ENCODE measurements at places on chromosomes 3 and 15.

DNA sequence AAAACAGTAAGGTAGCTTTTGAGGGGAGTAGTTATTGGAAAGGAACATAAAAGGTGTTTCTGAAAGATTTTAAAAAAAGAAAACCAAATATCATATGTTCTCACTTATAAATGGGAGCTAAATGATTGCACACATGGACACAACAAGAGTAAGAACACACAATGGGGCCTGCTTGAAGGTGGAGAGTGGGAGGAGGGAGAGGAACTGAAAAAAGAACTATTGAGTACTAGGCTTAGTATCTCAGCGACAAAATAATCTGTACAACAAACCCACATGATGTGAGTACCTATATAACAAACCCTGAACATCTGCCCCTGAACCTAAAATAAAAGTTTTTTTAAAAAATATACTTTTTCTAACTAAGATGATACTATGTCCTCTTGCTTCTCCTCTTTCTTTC lies 138.3 kb downstream of the CGGBP1 start:
- no peak for DNase-seq

DNA sequence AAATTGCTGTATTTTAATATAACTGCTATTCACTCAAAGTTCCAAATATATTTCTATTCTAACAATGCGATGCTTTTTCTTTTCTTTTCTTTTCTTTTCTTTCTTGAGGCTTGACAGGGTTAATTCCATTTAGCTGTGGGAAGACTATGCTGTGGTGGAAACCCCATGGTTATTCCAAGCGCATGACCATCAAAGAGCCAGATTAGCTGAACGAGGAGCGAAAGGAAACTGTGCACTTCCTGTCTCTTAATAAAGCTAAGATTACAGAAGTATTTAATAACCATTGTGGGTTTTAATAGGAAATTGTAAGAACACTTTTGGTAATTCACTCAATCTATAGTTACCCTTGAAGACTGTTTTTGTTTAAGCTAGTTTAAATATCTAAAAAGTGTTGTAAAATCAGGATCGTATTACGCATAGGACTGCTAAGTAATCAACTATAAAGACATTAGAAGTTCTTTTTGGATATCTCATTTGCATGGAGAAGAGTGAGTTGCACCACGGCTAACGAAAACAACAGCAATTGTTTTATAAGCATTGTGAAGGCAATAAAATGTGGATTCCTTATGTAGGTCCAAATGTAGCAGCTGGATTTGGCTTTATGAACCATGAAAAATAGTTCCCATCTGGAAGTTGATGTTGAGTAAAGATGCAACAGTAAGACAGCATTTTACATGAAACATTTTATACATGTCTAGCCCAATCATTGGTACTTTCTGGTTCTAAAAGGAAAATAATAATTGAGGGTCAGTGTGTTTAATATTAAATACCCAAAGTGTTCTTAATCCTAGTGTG lies 105.4 kb downstream of the ZIC1 start:
- no peak for DNase-seq

DNA sequence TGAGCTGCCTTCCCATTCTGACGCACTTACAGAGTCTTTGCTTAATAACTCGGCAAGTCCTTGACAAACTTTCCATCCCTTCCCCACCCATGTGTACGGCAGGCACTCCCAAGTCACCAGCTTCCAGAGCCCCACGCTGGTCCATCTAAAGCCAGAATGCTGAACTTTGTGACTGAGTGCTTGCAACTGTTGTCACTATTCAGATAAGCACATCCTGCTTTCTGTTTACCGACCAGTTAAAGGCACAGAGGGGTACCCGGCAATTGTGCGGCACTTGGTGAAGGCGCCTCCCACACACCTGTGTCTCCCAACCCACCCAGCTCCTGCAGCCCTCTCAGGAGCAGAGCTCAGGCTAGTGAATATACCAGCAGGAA lies 430.6 kb downstream of the FOXP1 start:
- DNase-seq: no peak

DNA sequence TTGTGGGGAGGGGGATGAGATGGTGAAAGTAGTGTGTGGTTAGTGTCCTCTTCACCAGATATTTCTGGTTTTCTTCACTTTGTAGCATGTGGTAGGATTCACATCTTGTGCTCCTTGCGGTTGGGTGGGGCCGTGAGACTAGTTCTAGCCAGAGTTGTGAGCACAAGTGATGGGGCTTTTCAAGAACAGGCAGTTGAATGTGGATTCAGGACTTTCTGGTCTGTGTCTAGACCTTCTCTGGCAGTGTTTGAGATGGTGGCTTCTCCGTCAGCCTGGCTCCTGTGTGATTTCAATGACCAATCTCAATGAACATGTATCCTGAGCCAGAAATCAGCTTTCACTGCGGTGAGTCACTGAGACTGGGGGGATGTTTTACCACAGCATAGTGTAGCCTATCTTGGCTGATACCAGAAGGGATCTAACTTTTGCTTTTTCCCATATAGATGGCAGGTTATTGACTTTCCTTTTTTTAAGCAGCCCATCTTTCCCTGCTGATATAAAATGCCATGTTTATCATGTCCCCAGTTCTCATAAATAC lies 82.6 kb downstream of the RPLP1 start:
- DNase-seq: no peak

DNA sequence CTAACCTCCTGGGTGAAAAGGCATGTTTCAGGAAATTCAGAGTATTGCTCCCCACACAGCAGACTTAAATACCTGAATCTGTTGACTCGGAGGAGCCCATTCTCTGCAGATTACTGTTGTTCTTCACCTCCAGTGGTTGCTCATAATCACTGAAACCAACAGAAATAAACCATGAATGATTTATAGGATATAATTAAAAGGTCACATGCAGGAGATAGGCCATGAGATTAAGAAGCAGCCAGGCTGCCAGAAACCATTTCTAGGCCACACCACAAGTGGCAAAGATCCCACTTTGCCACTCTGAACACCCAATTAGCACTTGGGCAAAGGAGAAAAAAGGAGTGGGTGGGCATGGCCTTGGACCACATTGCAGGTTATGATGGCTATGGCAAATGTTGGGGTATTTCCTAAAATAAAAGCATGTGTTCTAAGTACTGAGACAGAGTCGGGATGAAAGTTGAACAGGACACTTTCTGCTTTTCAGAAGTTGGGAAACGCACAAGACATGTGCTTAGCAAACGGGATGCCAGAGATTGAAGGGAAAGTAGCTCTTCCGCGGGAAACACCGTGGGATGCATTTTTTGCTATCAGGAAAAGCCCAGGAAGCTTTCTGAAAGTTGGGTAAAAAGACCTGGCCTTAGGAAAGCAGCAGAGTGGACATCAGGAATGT lies 1.5 kb downstream of the CDC25A start:
- DNase-seq: no peak

- DNase-seq: no peak
Measured at GRCh38 chr3:159821736-159822135, 166.9 kb upstream of the IL12A start.

DNA sequence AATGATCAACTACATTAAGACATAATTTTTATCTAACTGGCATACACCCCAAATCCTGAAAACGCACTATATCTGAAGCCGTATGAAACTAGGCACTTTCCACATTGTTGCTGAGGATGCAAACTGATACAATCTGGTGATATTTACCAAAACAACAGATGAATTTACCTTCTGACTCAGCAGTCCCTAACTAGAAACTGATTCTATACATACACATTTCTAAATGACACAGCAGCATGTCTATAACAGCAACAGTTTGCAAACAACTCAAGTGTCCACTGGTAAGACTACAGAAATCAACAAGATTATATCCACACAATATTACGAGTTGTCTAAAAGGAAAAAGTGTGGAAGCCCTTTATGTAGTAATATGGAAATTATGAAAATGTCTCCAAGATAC lies 22.9 kb downstream of the SECISBP2L start:
- DNase-seq: no peak

GRCh38 chr3:7800006-7800780 lies 701.4 kb upstream of the LMCD1 start:
- DNase-seq: no peak

GRCh38 chr3:170761103-170761502 lies 108.9 kb downstream of the RPL22L1 start:
- DNase-seq: no peak

DNA sequence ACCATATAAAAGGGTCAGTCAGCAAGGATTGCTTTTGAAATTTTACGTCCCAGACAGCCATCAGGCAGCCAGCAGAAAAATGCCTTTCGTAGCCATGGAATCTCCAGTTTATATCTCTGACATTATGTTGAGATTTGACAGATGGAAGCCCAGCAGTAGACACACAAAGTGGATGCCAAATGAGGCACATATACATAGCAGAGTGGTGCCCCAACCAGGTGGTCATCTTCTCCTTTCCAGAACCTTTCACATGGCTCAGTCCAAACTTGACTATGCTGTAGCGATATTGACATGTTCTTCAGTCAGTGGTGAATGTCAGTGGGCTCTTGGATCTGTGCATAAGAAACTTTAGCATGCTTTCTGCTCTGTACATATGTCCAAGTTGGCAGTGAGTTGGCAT lies 123.3 kb upstream of the GBE1 start:
- DNase-seq: no peak

GRCh38 chr3:132753946-132754345 lies 31.7 kb upstream of the NPHP3 start:
- no peak for DNase-seq

- no peak for DNase-seq
Measured at GRCh38 chr3:66402596-66403290, 98.1 kb downstream of the LRIG1 start.

- no peak for DNase-seq
Measured at GRCh38 chr15:66957431-66957720, 108.0 kb upstream of the SMAD3 start.

- no peak for DNase-seq
Measured at GRCh38 chr3:37400945-37401344, 226.6 kb upstream of the LRRFIP2 start.

DNA sequence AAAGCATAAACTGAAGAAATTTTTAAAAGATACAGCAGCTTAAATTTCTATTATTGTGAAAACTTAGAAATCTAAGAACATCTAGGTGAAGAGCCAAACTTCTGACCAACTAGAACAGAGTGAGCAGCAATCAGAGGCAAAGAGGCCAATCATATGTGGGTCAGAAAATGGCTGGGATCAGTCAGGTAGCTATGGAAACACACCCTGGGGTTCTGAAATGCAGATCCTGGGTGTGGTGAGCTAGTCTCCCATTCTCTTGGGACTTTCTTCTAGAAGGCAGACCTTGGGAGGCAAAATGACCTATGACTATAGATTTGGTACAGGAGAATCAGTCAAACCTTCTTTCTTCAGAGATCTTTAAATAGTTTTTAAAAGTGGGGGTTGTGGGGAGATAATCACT lies 385.8 kb downstream of the TBC1D5 start:
- DNase-seq: no peak

DNA sequence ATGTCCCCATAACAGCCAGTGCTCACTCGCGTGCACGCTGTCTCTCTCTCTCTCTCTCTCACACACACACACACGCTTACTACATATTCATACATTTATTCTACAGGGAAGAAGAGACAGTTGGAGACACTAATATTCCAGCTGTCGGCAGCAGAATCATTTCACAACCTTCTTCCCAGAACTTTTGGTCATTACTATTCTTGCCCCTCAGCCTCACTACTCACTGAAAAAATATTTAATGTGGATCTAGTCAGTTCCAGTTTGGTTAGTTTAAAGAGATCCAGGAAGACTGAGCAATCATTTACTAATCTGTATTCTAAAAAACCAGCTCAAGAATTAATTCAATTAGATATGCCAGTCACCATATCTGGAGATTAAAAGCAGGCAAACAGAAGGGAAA lies 394.9 kb downstream of the PTPRG start:
- no peak for DNase-seq

GRCh38 chr15:47824147-47824546 lies 106.8 kb downstream of the SEMA6D start:
- DNase-seq: no peak

DNA sequence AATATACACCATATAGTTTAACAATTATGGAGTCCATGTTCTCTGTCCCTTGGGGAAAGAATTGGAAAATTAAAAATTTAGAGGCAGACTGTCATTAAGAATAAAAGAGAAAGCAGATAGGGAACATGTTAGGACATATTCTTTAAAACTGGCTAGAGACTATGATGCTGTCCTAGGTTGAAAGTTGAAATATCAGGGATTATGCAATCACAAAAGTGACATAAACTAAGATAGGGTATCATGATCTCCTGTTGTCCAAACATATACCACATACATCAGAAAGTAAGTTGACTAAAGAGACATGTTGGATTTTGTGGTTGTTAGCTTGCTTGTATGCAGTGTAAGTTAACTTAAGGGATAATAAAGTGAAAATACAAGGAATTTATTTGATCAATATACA lies 9.9 kb upstream of the EID1 start:
- DNase-seq: no peak

- no peak for DNase-seq
Measured at GRCh38 chr15:82570721-82571508, 30.7 kb upstream of the RPS17 start.

GRCh38 chr3:169090559-169090958 lies 573.0 kb downstream of the MECOM start:
- DNase-seq: no peak

DNA sequence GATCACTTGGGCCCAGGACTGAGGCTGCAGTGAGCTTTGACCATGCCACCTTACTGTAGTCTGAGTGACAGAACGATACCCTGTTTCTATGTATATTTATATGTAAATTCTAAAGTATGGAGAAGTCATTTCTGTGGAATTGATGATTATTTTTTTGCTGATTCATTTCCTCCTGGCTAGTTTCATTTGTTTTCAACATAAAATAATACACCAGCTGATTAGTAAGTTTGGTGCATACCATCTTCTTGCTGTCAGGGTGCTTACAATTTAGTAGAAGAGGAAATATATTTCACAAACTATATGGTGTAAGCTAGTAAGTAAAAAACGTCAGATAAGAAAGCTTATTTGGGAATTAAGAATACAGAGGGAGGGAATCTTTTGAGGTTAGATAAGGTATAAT lies 36.0 kb downstream of the SLC25A26 start:
- no peak for DNase-seq

DNA sequence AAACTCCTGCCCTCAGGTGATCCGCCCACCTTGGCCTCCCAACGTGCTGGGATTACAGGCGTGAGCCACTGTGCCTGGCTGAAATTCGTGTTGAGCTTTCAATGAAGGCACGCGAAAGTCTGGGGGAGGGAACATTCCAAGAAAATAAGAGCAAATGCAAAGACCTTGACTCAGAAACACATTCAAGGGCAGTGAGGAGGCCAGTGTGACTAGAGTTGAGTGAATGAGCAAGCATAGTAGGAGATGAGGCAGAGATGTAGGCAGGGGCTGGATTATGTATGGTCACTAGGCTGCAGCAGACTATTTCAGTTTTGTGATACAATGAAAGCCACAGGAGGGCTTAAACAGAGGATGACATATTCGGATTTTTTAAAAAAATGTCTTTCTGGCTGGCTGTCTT lies 67.0 kb downstream of the SCN11A start:
- DNase-seq: no peak

GRCh38 chr15:80494351-80494751 lies 90.2 kb downstream of the ARNT2 start:
- no peak for DNase-seq

- DNase-seq: no peak
Measured at GRCh38 chr3:191702121-191702520, 241.2 kb downstream of the PYDC2 start.

Data from activated naive CD4-positive, alpha-beta T cell treated with Interleukin-2 at 50 U/mL for 16 hours (primary cell).